Activated naive CD8-positive, alpha-beta T cell treated with anti-CD3 and anti-CD28 coated beads, Interleukin-2, amount 10 ng/mL, durations not matched to agents 7 days and 5 days (primary cell): ENCODE measurements at places on chromosomes 16 and 17. TPM values are rescaled to one million over a fixed set of nuclear protein-coding genes. Genes with fewer than 3 reads are reported as not detected.

DNA sequence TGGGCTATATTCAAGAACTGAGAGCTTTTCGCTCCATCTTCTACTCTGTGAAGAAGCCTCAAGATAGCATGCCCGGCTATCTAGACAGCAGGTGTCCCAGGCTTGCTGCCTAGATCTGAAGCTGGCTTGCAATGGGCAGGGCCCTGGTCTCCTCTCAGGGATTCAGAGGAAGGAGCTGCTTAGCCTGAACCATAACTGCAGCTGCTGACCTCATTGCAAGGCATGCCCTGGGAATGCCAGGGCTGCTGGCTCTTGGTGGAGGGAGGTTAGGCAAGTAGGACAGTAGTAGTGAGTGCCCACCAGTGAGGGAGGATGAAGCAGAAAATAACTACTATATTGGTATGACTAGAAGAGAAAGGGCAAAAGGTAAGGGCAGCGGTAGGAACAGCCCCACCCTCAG is 21.3 kb upstream of the SLC35B1 start:
- no peak for DNase-seq

DNA sequence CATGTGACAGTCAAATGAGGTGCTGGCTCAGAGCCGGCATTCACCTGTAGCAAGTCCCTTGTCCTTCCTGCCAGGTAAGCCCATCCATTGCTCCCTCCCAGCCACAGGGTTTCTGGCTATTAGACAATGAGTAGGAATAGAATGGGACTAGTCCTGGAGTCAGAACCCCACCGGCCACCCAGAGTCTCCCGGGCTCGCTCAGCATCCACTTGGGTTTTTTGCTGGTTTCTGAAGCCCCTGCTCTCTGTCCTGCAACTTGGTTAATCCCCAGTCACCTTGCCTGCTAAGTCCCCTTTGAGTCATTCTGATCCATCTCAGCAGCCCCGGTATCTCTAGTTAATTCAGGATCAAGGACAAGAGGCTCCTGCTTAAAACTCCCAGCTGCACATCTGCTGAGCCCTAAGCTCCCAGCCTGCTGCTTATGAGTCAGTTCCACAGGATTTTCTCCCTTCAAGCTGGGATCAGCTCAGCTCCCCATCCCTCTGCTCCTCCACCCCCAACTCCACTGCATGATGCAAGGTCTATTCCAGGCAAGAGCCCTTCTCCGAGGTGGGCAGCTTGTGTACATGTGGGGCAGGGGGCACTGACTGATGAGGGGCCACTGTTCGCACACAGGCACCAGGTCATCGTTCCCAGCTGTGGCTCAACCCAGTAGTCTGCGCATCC is 19.9 kb upstream of the MRPS23 start:
- DNase-seq = no peak

DNA sequence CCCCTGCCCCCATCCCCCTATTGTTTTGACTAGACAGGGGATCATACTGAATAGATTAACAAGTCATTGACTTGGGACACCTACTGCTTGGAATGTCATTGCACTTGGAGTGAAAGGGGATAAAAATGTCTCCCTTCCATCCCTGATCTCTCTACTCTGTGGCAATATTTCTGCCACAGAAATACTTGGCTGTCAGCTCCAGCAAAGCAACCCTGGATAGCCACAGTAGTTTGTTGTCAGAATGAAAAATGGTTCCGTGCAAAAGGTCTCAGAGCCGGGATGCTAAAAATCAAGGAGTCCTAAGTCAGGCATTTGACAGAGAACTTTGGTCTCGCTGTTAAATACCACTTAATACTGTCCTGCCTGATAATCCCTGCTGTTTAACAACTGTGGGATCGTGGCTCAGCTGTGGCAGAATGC is 722.0 kb upstream of the SOX9 start:
- no peak for DNase-seq

DNA sequence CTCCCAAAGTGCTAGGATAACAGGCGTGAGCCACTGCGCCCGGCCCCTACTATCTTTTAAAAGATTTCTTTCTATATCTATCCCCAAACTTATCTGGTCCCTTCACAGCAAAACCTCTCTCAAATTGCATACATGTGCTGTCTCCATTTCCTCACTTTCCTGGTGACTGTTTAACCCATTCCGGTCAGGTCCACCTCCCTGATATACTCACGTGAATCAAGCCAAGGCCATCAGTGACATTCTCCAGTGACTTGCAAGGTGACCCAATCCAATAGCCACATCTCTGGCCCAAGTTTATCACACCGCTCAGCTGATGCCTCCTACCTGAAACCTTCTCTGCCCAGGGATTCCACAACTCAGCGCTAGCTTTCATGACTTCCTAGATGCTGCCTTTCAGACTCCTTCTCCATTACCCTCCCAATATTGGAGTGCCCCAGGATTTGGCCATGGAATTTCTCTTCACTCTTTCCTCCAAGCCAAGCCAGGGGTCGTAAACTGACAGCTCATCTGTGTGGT is 1.4 kb upstream of the CTCF start:
- no peak for DNase-seq

DNA sequence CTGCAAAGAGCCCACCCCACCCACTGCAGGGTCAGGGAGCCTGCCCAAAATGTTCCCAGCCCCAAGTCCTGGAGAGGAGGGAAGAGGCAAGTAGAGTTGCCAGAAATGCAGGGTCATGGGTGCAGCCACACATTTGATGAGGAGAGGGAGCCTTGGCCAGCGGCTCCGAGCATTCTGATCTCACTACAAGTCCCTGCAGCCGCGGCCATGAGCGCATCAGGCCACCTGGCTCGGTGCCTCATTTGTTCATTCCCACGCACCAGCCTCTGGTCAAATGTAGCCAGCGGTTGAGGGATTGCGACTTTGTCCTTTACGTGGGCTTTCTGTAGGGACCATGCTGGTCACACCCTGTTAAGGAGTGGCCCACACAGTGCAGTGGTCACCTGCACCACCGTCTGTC is 48.7 kb downstream of the PGS1 start:
- DNase-seq = no peak

- DNase-seq = no peak
Measured at GRCh38 chr16:83928341-83929055, 24.5 kb upstream of the OSGIN1 start.

- DNase-seq = no peak
Measured at GRCh38 chr17:78184351-78184750, 2.5 kb downstream of the TK1 start.

OR1F1 gene
- not detected for total RNA-seq

DNA sequence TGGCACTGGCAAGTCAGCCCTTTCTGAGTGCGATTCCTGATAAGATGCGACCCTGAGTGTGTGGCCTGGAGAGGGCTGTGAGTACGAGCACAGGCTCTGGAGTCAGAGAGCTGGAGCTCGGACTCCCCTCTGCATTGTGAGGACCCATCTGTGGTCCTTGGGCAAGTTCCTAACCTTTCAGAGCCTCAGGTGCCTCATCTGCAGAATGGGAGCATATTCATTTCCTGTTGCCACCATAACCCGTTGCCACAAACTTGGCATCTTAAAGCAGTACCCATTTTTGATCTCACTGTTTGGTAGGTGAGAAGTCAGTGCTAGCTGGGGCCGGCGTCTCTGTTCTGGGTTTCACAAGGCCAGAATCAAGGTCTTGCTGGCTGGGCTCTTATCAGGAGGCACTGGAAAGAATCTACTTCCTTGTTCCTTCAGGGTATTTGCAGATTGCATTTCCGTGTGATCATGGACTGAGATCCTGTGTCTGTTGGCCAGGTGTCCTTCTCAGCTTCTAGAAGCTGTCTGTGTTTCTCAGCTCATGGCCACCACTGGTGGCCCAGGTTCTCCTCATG is 20.2 kb downstream of the KNOP1 start:
- DNase-seq = no peak

GRCh38 chr17:78458736-78459335 is 80.4 kb downstream of the PGS1 start:
- DNase-seq = no peak

GRCh38 chr16:87803385-87803784 is 37.6 kb upstream of the KLHDC4 start:
- no peak for DNase-seq

GRCh38 chr16:65773301-65773874 is 593.1 kb upstream of the CDH5 start:
- DNase-seq = no peak

KRT12 gene
- not detected for total RNA-seq

KCNH6 gene
- not detected for total RNA-seq

ARL5C gene
- total RNA-seq = not detected

GRCh38 chr17:81448950-81449349 is 53.7 kb downstream of the BAHCC1 start:
- no peak for DNase-seq

- no peak for DNase-seq
Measured at GRCh38 chr16:84569382-84569987, 48.4 kb downstream of the COTL1 start.

DNA sequence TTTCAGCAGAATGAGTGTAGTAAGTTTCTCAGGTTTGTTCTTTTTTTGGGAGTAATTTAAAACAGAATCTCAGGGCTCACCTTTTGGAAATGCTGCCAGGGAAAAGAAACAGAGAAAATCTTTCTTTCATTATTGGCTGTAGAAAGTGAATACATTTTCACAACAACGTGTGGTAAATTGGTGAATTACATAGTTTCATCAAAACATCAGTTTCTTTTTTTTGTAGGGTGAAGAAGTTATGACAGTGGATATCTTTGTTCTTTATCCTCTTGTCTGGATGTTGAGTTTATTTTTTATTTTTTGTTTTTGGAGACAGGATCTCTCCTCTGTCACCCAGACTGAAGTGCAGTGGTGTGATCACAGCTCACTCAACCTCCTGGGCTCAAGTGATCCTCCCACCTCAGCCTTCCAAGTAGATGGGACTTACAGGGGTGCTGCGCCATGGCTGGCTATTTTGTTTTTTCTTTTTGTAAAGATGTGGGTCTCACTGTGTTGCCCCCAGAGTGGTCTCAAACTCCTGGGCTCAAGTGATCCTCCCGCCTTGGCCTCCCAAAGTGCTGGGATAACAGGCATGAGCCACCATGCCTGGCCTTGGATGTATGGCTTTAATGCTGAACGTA is 2.4 kb downstream of the ZNF267 start:
- no peak for DNase-seq

TPSG1 gene
- not detected for total RNA-seq

GRCh38 chr16:13902677-13903076 is 17.3 kb upstream of the ERCC4 start:
- DNase-seq = no peak

KRT32 gene
- not detected for total RNA-seq

PRAC1 gene
- total RNA-seq = not detected

DNA sequence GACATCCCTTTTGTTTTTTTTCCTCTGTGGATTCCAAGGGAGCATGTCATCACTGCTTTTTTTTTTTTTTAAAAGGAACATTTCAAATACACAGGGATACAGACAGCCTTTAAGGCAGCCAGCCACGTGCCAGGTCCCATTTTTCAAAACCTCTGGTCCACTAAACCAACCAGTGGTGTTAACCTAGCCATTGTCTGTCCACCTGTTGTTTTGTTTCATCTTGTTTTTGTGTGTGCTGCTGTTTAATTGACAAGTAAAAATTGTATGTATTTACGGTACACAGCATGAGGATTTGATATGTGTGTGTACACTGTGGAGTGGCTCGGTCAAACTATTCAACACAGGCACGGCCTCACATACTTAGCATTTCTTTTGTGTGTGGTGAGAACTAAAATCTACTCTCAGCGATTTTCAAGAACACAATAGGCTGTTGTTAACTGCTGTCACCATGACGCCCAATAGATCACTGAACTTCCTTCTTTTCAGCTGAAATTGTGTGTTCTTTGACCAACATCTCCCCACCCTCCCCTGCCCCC is 19.2 kb downstream of the TMEM114 start:
- no peak for DNase-seq

GRCh38 chr16:72083778-72084404 is 9.5 kb downstream of the TXNL4B start:
- no peak for DNase-seq

DNA sequence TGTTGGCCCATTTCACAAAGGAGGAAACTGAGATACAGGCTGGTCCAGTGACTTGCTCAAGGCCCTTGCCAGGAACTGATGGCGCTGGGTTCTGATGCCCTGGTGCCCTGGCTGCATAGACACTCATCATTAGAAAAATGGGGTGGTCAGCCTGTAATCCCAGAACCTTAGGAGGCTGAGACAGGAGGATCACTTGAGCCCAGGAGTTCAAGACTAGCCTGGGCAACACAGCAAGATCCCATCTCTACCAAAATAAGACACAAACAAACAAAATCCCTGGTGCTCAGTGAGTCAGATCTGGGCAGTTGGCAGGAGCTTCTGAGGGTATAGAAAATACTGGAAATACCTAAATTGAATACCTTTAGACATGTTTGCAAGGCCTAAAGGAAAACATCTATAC is 41.1 kb upstream of the KIFC3 start:
- no peak for DNase-seq

DNA sequence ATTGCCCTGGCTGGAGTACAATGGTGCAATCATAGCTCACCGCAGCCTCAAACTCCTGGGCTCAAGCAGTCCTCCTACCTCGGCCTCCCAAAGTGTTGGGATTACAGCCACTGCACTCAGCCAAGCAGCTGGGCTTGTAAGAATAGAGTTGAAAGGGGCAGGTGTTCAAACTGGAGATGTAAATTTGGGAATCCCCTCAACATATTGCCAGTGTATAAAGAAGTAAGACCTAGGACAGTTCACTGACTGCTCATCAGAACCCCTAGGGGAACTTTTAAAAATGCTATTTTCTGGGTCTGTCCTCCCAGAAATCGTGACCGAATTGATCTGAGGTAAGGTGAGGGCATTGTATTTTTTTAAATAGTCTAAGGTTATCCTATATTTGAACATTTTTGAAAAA is 8.9 kb upstream of the DNAJA2 start:
- no peak for DNase-seq

SOST gene
- not detected for total RNA-seq

OR4D1 gene
- total RNA-seq = 0.65 TPM

PRRT2 gene
- 2.2 TPM for total RNA-seq

DNA sequence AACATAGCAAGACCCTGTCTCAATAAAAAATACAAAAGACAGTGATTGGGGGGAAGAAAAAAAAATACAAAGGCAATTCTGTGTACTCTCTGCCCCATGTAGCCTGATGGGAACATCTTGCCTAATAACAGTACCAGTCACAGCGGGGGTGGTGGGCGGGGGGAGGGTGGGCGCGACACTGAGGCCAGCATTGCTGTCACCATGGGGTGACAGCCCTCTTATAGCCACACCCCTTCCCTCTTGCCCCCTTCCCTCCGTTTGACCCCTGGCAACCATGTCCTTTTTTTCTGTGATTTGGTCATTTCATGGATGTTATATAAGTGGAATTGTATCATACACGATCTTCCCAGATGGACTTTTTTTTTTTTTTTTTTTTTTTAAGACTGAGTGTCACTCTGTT is 80.9 kb downstream of the DNAH17 start:
- DNase-seq = no peak

GRCh38 chr17:14307560-14308024 is 6.7 kb downstream of the HS3ST3B1 start:
- DNase-seq = no peak

- DNase-seq = no peak
Measured at GRCh38 chr16:88538366-88539060, 31.7 kb upstream of the ZC3H18 start.
